Endodermal cell (in vitro differentiated cells): ENCODE measurements at places on chromosomes 5 and 9. TPM values are rescaled to one million over a fixed set of nuclear protein-coding genes. Genes with fewer than 3 reads are reported as not detected.

Gene ZFR
- 67.7 and 67.9 TPM in 2 replicates for total RNA-seq

Gene LHFPL2
- 95.5 to 247 TPM (median 238 TPM) in 3 replicates for total RNA-seq

Gene CDH18
- 0.22 and 0.32 TPM in 2 replicates for total RNA-seq

Gene PRUNE2
- 4.1 to 5.8 TPM (median 4.4 TPM) in 3 replicates for total RNA-seq

Gene GABRB2
- 0.66 and 0.77 TPM in 2 replicates for total RNA-seq

Gene WWC1
- total RNA-seq, result 17.7 and 18.4 TPM in 2 replicates

Gene SLC46A2
- total RNA-seq, result not detected in 2 replicates
